ENCODE measurements at places on chromosomes 2 and 18.

DNA sequence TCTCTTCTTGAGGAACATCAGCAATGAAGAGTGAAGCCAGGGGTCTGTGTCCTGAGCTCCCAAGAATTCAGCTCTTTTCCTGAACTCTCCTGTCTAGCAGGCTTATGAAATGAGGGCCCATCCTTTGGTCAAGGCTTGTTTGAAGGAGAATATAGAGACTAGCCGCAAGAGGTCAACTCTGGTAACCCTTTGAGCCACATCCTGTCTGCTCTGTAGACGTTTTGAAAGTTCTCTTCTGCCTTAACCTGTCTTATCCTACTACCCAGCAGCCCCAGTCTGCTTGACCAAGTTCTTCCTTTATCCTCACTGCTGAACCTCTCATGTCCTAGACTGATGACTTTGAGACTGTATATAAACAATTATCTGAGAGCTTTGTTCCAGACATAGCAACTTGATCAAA, 5.4 kb downstream of the SEMA4F start:
- DNase-seq = no peak

- DNase-seq = no peak
Measured at GRCh38 chr18:58177004-58177717, 133.1 kb downstream of the NEDD4L start.

DNA sequence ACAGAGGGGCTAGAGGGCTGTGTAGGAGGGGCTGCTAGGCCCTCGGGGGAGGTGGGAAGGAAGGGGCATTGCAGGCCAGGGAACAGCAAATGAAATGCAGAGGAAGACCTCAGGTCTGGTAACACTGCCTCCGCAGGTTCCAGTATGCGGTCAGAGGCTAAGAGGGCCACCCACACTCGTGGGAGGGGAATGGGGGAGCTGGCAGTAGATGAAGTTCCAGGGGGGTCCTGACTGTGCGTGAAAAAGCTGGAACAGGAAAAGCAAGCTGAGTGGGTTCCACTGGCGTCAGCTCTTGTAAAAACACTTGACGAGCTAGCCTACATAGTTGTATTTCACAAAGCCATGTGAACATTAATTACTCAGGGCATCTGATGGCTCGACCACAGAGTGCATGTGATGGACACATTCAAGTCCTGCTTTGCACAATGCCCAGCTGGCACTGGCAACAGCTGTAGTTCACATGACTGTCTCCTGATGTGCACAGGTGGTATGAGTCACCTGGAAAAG, 29.0 kb upstream of the PTPN4 start:
- no peak for DNase-seq

DNA sequence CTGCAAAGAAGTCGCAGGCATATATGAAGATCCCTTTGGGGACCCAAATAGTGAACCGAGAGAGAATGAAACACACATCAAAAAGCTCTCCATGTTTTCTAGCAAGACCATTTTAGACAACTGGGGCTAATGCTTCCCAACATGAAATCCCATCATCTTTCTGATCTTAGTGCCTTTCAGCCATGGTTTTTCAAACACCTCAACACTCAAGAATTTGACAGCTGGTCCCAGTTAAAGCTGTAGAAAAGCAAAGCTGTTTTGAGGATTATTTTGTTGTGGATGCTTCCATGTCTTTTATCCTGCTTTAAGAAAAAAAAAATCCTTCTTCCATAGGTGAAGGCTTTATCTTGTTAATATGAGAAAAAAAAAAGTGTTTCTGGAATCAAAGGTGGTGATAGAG, 259.1 kb downstream of the STK39 start:
- DNase-seq = no peak

Data from stimulated activated CD4-positive, alpha-beta T cell treated with anti-CD3 and anti-CD28 coated beads, Interleukin-1b, Interleukin-23, amount 100 ng/mL, for 48 hours (primary cell).